ENCODE measurements at places on chromosomes 2 and 18.

- DNase-seq = no peak
Measured at GRCh38 chr2:229749779-229750178, 35.4 kb upstream of the DNER start.

GRCh38 chr2:156907806-156908205 lies 349.7 kb upstream of the GALNT5 start:
- DNase-seq = no peak

GRCh38 chr2:74695663-74696062 lies 41.6 kb downstream of the SEMA4F start:
- no peak for DNase-seq

DNA sequence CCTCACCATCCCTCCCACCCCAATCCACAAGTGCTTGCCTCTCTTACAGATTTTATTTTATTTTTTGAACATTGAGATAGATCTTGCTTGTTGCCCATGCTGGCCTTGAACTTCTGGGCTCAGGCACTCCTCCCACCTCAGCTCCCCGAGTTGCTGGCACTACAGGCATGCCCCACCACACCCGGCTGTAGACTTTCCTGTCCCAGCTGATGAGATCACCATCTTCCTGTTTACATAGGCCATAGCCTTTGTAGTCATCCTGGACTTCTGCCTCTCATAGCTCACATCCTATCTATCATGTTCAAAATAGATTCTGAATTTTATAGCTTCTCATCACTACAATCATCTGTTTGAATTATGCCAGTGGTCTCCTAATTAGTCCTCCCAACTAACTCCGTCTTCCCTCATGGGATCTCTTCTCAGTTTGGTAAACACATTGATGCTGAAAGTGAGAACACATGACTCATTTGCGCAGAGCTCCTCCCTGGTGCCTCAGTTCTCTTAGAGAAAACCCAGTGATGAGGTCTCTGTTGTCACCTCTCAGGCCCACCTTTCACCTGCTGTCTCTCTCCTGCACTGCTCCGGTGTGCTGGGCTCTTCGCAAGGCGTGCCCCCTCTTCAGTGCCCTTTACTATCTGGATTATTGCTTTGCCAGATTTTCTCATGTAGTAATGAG lies 243.0 kb downstream of the ZNF407 start:
- DNase-seq = no peak

- DNase-seq = no peak
Measured at GRCh38 chr2:189500456-189501160, 59.3 kb downstream of the WDR75 start.

GRCh38 chr2:163764566-163764965 lies 28.8 kb upstream of the FIGN start:
- DNase-seq = no peak

- no peak for DNase-seq
Measured at GRCh38 chr18:11957636-11958035, 23.7 kb upstream of the IMPA2 start.

GRCh38 chr18:56652802-56653201 lies 1.6 kb downstream of the WDR7 start:
- no peak for DNase-seq

GRCh38 chr18:51110073-51110797 lies 80.2 kb downstream of the SMAD4 start:
- DNase-seq = peak; percentile 50

- DNase-seq = no peak
Measured at GRCh38 chr2:9617749-9618148, 13.0 kb downstream of the YWHAQ start.

GRCh38 chr2:164429354-164429753 lies 191.9 kb downstream of the GRB14 start:
- no peak for DNase-seq

DNA sequence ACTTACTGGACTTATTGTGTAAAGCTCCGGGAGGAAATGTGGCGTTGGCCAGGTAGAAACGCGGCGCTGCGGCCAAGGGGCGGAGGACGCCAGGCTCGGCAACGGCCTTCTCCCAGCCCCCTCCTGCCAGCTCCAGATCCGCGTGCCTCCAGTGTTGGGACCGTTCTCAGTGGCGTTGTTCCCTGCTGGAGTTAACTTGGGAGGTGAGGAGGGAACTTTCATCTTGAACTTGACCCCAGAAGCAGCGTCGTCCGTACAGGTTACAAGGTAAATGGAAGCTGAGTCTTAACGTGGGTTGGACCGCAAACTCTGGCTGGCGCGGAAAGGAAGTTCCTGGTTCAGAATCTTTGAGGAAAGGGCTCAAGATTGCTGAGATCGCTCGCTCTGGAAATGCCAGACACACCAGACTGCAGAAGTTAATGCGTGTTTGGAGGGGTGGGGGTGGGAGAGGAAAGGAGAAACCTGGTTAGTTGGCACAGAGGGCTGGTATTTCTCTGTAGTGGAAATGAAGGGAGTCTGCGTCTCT lies 1.3 kb downstream of the TANC1 start:
- DNase-seq = no peak

- no peak for DNase-seq
Measured at GRCh38 chr2:169983506-169983905, 156.3 kb downstream of the UBR3 start.

DNA sequence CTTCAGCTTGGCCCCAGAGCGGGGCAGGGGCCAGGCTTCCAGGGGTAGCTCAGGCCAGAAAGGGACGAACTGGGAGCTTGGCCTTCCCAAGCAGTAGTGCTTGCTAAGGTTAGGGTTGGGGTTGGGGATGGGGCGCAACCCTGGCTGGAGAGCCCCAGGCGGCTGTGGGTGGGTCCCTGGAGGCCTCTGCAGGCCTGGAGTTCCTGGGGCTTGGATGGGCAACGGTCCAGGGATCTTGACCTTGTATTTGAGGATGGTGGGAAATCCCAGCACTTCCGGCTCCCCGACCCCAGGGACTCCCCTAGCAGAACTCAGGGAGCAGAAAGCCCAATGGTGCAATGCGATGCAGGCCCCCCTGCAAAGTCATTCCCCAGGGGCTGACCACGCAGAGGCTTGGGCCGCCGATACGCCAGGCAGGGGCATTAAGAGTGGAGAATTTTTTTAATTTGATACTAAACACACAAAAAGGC lies 12.6 kb upstream of the MLPH start:
- no peak for DNase-seq

- DNase-seq = no peak
Measured at GRCh38 chr18:22176420-22177326, 7.3 kb downstream of the GATA6 start.

- no peak for DNase-seq
Measured at GRCh38 chr2:25570161-25570845, 103.1 kb downstream of the DTNB start.

- DNase-seq = no peak
Measured at GRCh38 chr2:220966636-220967035, 605.5 kb downstream of the EPHA4 start.

GRCh38 chr2:154195644-154196195 lies 324.0 kb downstream of the GALNT13 start:
- DNase-seq = no peak

DNA sequence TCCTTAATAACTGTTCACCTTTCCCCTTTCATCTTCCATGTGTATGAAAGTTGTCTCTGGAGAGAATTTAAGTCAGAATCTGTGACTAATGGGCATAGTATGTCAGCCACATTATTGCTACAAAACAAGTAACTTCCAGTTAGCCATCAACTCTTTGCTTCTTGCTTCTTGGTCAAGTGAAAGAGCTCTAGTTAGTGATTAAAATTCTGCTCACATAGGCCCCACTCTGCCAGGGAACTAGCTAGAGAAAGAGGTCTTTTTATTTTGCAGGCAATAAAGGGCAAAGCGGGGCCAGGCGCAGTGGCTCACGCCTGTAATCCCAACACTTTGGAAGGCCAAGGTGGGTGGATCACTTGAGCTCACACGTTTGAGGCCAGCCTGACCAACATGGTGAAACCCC lies 64.6 kb downstream of the COLEC12 start:
- DNase-seq = no peak

- no peak for DNase-seq
Measured at GRCh38 chr18:75170916-75171315, 38.0 kb downstream of the PTGR3 start.

- DNase-seq = no peak
Measured at GRCh38 chr2:226420646-226421045, 379.0 kb downstream of the IRS1 start.

DNA sequence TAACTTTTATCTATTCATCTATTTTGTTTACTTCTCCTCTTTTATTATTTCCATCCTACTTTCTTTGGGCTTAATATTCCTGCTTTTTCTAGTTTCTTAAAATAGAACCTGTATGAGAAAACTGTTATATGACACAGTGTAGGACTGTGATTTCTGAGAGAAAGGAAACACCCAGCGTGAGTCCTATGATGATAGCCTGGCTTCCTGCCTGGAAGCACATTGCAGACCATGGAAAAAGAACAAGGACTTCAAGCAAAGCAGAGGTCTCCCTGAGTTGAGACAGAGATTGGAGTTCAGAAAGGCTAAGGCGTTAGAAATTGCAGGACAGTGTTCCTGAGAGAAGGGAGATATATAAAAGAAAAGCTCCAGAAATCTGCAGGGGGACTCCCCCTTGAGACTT lies 7.8 kb downstream of the RBM44 start:
- no peak for DNase-seq

DNA sequence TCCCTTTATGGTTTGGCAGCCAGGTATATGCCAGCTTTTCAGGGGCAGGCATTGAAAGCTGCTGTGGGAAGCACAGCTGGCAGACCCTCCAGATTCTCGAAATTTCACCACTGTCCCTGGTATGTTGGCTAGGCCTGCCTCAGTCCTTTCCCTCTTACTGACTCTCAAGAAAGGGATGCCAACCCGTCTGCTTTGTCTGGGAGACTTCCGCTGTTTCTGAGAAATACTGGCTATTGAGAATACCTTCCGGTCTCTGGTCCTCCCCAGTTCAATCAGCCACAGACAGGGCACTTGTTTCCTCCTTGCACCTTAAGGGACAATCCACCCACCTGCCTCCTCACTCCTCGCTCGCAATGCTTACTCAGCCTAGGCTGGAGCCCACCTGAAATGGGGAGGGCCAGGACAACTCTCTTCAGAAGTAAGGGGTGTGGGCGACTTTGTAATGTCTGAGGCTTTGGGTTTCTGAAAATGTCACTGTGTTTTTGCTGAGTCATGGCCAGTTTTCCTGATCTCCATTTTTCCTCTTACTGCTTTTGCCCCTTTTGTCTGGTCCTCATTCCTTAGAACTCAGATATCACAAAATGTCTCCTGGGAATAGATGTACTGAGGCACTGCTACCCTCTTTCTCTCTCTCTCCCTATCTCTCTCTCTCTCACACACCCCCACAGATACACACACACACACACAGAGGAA lies 571.1 kb downstream of the TNS1 start:
- DNase-seq = no peak

- DNase-seq = no peak
Measured at GRCh38 chr18:23924813-23925212, 89.7 kb upstream of the TTC39C start.

DNA sequence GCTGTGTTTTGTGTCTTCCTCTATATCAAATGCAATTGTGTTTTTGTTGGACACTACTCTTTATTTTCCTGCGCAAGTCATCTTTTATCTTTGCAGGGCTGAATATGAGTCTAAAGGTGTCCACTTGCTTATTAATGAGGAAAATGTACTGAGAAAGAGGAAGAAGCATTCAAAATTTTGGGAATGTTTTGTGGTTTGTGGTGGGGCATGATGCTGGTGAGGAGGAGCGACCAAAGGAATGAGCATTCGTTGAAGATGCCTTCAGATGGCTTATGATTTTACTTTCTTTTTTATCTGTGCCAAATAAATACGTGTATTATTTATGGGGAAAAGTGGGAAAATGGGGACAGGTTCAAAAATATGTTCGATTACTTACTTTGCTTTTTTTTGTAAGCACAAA lies 63.9 kb upstream of the SMIM21 start:
- DNase-seq = no peak

DNA sequence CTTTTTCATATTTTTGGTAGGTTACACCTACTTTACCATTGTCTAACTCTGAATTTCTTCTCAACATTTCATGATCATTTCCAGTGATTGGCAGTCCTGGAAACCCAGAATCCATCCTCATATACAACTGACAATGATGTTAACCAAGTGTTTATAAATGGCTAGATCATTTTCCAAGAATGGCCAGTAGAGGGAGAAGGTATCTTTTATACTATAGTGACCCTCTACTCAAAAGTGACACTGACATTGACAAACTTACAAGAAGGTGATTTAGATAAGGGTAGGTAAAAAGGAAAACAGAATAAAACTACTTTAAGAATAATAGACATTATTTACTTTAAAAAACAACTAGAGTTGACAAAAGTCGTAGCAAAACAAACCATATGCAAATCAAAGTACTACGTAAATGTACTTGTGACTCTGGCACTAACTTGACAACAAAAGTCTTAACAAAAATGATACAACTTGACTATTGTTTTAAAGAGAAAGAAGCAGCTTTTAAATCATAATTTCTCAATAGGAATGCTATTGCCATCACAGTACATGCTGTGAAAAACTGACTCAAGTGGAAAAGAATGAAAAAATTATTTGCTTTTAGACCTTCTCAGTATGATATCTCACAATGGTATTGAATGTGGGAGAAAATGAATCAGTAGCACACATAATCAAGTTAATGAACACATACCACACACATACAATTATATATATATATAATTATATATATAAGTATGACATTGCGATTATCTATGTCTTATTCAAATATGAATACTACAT lies 76.6 kb upstream of the GRB14 start:
- DNase-seq = no peak

GRCh38 chr2:60520917-60521539 lies 32.4 kb downstream of the BCL11A start:
- no peak for DNase-seq

DNA sequence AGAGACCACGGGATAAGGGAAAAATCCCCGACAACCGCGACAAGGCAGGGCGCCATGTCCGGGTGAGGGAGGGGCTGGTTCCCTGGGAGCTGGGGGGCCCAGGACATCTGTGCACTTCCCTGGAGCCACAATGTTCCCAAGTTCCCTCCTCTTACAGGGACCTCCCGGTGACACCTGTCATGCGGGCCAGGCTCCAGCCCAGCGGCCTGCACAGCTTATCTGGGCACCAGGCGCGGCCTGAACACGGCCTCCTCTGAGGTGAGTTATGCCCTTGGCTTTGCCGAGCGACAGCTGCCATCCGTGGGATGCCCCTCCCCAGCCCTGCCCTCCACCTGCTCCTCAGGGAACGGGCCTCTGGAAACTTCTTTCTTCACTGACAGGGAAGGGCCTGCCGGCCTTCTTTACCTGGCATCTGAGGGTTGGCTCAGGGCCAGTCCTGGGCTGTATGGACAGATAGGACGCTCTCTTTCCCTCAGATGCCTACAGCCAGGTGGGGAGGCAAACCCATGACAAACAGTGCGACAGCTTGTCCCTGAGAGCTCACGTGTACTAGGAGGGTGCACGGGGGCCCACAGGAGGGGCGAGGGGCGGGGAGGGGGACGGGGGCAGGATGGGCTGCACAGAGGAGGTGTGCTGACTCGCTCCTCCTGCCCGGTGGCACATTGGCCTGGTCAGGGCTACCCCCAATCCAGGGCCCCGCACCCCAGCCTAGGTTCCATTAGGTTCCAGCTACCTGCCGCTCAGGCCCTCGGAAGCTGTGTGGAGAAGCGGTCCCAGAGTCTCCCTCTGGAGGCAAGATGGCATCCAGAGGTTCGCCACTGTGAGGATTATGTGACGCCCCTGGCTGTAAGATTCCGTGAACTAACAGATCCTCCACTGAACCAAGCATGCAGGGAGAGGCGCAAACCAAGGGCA lies 34.9 kb upstream of the HPCAL1 start:
- no peak for DNase-seq

Data from activated T-helper 9 cell treated with anti-CD3 and anti-CD28 coated beads, Interleukin-2, amount 50 U/mL, for 16 hours (primary cell).